ENCODE measurements at places on chromosomes 6 and 20.

GRCh38 chr6:127366282-127367022, 23.0 kb upstream of the ECHDC1 start:
- no peak for DNase-seq

- no peak for DNase-seq
Observed at GRCh38 chr6:90916968-90917367, 330.1 kb upstream of the MAP3K7 start.

- no peak for DNase-seq
Observed at GRCh38 chr6:163260111-163260895, 154.2 kb upstream of the QKI start.

DNA sequence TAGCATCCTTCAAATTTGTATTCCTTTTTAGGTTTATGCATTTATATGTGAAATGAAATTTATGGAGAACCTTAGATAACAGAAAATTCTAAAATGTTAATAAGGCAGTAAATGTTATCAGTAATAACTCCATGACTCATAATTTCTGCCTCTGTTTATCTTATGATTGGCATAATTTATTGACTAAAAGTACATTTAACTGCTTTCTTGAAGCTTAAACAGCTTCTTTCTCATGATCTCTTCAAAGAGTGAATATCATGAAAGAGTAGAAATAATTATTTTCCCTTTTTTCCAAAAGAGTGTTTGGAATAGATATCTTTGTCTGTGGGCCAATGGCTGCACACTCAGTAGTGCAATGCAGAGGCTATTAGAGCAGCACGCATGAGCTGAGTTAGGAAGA, 91.3 kb downstream of the SHLD1 start:
- no peak for DNase-seq

- DNase-seq, result no peak
Observed at GRCh38 chr6:105562027-105562426, 159.1 kb upstream of the PREP start.

- no peak for DNase-seq
Observed at GRCh38 chr20:36745234-36745926, 510 bp downstream of the NDRG3 start.

DNA sequence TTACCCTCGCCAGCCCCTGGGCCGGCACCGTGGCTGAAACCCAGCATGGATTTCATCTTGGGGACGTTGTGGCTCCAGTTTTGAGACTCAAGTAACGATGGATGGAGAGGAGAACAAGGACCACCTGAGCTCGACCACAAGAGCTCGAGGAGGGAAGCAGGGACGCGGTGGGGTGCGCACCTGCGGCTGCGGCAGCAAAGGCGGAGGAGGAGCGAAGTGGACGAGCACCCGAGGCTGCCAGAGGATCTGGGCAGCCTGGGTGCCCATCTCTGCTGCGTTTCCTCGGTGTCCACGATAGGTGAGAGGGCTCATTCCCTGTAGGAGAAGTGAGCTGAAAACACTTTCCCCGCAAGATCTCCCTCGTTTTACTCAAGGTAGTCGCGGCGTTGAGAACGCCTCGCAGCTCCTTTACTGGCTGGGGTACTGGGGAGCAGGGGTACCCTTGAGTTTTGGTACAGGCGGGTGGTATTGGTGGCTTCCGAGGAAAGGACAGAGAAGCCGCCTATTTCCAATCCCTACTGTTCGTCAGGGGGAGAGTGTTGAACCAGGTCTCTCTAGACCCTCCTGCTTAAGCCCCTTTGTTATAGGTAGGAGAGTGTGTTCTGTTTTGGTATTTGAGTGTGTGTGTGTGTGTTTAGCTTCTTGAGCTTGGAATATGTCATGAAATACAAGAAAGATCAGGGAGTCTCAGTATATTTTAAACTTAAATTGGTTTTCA, 137.7 kb downstream of the TRIM27 start:
- no peak for DNase-seq

GRCh38 chr6:45209762-45210161, 118.4 kb upstream of the RUNX2 start:
- no peak for DNase-seq

- no peak for DNase-seq
Observed at GRCh38 chr6:163960128-163960527, 545.6 kb downstream of the QKI start.

DNA sequence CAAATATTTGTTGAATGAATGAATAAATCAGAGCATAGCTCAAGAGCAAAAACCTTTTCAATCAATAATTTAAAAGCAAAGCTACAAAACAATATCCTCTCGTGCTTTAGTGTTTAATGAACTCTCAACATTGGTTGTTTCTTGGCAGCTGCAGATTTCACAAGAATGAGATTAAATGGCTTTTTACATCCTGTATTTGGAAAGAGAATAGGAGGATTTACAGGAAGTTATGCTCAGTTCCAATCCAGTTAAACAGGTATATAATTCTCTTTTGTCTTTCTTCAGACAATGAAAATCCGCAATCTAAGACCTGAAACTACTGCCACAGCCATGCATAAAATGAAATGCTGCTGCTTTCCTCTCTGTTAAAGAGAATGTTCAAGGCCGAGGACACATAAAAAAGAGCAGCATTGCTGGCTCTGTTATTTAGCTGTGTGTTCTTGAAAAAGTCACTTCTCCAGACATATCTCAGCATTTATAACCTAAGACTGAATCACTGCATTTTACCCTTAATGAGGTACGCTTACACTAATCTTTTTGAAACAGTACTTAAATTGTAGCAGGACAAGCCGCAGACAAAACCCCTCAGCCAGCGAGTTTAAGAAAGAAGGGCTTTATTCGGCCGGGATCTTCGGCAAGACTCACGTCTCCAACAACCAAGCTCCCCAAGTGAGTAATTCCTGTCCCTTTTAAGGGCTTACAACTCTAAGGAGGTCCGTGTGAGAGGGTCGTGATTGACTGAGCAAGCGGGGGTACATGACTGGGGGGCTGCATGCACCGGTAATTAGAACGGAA, 3.6 kb downstream of the C6orf52 start:
- no peak for DNase-seq

GRCh38 chr6:44203955-44204354, 12.8 kb upstream of the MYMX start:
- no peak for DNase-seq

GRCh38 chr6:30682143-30683117, 4.0 kb downstream of the PPP1R18 start:
- peak; percentile 70 for DNase-seq

DNA sequence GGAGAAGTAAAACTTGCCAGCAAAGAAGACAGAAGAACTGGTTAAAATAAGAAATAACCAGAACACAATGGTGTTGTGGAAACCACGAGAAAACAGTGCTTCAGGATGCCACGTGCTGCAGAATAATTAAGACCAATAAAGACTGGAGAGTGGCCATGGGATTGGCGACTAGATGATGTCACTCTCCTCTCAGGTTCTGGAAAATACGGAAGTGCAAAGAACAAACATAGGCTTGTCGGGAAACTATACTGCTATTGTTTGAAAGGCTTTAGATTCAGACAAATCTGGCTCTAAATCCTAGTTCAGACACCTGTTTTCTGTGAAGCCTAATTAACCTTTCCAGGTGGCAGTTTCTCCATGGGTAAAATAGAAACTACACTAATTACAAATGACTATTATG, 138.4 kb upstream of the STXBP5 start:
- DNase-seq, result no peak

DNA sequence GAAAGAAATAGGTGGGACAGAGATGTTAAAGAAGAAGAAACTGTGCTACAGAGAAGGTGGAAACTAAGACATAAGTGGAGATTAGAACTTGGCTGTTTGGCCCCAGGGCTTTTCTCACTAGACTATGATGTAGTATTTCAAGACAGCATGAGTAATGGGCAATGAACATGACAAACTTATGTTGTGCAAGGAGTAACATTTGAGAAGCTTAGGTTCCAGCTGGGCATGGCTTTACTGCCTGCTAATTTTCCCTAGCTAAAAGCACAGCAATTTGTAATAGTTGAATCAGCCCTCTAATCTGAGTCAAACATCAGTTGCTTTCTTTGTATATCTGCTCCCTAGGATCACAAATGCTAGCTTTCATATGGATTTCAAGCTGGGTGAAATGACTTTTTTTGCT, 294.3 kb upstream of the BMP2 start:
- no peak for DNase-seq

- no peak for DNase-seq
Observed at GRCh38 chr6:11413728-11414127, 123.8 kb upstream of the TMEM170B start.

- DNase-seq, result no peak
Observed at GRCh38 chr6:151059612-151060095, 180.1 kb upstream of the AKAP12 start.
